ENCODE measurements at places on chromosomes 5 and 9.

- peak; percentile 32 for DNase-seq
Measured at GRCh38 chr9:68802525-68803015, 97.5 kb downstream of the PIP5K1B start.

DNA sequence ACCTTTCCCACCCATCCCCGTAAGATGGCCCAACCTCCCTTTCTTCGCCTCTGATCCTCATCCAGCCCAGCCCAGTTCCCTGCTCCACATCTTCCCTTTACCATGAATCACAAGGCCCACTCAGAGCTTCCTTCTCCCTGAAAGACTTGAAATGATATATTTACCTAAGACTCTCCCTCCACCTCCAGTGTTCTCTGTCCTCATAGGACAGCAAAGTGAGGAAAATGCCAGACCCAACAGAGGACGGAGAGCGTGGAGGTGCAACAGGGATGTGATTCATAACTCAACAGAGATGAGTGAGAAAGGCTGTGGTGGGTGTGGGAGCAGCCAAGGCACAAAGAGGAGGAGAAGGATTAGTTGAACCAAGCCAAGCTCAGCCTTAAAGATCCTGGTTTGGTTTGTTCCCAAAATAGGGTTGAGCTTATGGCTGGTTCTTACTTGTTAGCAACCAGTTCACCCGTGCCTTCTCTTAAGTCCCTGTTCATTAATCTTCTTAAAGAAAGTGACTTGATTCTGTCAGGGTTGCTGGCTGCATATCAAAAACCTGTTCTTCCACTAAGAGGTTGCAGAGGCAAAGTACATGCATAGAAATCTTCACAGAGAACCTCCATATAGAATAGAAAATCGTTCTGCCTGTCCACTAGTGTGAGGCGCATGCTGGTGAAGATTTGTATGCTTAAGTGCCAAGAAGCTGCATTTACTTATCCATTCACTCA lies 183.2 kb downstream of the ACTL7B start:
- no peak for DNase-seq

GRCh38 chr5:68240771-68241170 lies 25.2 kb downstream of the PIK3R1 start:
- no peak for DNase-seq

DNA sequence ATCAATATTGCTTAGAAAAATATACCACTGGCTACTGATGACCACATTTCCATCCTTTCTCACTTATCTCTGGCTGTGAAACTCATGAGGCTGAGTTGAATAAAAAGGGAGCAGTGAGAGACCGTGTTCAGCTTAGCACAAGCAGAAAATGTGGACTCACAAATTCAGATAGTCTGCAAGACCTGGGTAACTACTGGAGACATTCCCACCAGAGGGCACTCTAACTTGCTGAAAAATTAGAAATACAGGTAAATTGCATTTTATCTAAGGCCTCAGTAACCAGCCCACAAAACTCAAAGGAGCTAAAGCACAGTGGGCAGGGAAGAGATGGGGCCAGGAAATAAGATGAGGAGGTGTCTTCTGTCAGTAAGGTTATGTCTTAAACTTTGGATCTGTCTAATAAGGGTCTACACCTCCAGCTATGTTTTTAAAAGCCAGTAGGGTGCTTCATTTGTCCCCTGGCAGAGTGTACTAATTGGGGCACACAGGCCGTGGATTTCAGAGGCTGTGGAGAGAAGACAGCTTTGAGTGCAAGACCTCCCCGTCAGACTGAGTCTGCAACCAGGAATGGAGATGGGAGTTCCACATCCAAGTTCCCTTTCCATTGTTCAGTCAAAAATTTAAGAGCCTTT lies 8.7 kb upstream of the NDUFB6 start:
- DNase-seq, result no peak

DNA sequence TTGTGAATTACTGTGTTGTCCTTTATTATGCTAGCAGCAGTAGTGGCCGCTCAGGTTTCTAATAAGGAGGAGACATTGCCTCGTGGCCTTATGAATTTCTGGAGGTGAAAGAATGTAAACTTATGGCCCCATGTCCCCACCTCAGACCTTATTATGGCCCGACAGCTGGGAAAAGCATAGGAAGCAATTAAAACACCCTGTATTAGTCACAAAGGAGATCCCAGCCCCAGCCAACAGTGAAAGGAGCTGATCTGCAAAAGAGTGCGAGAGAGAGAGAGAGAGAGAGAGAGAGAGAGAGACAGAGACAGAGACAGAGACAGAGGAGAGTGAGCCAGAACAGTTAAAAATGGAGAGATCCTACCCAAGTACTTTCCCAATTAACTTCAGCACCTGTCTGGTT lies 269.3 kb downstream of the DMRT2 start:
- no peak for DNase-seq

DNA sequence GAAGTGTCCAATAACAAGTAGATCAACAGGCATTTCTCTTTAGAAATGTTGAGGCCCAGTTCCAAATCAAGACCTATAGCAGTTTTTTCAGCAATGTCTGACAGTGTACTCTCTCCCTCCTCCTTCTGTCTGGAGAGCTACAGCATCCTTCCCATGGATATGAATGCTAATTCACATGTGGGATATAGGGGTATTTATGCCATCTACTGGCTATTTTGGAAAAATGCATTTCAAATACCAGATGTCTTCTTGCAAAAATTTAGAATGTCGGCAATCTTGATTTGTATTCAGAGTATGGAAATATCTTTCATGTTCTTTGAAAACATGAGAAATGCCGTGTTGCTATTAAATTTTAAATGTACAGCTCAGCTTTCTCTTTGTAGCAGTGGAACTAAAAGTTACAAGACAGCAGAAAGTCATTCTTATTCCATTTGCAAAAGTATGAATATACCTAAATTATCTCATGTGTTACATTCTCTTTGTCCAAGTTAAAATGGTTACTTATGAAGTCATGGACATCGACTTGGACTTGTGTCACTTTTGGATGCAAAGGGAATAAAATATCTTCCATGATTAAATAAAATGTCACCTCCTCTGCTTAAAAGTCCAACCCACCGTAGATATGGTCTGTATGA lies 647.8 kb downstream of the TAF11L14 start:
- DNase-seq, result no peak

GRCh38 chr5:9380109-9380508 lies 165.8 kb downstream of the SEMA5A start:
- DNase-seq, result no peak

DNA sequence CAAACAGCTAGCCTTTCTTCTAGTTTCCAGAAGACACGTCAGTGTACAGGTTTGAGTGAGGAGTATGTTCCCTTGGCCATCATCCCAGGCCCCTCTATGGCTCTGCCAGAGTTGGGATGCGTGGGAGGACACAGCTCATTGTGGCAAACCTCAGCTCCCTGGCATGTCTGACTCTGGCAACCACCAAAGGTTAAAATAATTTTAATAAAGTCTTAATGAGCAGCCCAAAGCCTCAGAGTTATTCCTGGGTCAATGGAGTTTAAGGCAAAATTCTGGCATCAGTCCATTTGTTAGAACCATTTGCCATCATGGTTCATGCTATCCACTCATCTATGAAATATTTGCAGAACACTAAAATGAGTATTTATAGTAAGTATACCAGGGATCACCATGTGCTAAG lies 79.8 kb upstream of the PAPPA start:
- DNase-seq, result no peak

DNA sequence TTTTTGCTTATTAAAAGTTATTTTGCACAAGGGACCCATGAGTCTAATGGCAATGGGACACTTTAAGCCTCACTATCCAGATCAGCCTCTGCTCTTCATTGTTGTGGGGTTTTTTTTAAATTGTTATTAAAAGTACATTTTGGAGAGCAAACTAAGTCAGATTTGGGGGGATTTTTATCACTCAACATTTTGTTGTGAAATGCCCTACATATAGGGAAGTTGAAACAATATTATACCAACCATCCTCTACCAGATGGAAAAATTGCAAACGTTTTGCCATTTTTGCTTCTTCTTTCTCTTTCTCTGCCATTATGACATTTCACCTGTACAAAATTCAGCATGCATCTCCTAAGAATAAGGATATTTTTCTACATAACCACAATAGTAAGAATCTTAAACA lies 75.3 kb downstream of the SLC1A3 start:
- no peak for DNase-seq

DNA sequence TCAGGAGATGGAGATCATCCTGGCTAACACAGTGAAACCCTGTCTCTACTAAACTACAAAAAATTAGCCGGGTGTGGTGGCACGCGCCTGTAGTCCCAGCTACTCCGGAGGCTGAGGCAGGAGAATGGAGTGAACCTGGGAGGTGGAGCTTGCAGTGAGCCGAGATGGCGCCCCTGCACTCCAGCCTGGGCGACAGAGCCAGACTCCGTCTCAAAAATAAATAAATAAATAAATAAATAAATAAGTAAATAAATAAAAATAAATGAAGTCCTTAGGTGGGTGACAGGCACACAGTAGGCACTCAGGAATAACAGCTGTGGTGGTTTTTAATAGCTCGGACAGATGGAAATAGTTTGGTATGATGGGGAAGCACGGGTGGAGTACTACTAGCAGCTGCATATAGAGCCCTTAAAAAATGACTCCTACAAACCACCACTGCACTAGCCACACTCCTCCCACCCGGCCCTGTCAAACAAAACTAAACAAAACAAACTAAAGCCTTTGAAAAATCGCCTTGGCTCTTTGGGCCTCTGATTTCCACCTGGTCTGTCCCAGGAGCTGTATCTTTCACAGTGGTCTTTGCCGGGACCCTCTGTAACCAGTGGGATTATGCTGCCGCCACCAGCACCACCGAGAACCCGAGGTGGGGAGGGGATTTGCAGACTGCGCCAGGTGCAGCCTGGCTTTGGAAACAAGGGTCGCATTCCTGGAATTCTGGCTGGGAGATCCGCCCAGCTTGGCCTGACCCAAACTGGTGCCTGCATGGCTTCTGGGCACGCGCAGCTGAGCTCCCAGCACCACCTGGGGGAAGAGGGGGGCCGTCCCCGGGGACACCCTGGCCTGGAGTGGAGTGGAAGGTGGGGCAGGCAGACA lies 5.1 kb upstream of the WDR5 start:
- DNase-seq, result peak; percentile 42

DNA sequence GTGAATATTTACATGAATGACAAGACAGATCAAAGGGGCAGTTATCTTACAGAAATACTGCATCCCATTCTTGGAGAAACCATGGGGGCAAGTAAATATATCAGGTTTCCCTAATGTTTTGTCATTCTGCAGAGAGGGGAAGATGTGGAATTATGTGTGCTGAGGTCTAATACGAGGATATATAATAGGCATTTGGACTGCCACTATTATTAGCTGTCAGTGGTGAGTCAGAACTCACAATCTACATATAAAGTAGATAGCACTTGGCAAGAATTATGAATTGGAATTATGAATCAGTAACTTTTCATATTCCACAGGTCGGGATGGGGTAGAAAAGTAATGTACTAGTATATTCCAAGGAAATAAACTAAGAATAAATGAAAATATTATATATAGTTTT lies 121.7 kb downstream of the GIN1 start:
- no peak for DNase-seq

GRCh38 chr5:60943624-60944023 lies 1.2 kb downstream of the ERCC8 start:
- no peak for DNase-seq

DNA sequence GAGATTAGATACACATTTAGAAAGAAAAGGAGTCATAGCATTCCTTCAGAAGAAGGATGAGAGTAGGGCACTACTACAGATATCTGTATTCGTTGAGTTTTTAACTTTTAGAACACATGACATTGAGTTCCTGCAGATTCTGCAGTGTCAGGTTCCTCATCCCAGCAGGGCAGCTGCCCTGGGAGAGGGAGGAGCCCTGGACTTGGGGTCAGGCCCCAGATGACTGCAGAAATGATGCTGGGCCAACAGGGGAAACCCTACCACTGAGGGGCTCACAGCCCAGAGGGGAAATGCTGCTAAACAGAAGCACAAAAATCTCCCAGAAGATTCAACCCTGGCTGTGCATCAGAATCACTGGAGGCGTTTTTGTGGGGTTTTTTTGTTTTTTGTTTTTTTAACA lies 68.9 kb upstream of the TAF1L start:
- DNase-seq, result no peak

GRCh38 chr9:107261106-107261505 lies 22.0 kb upstream of the RAD23B start:
- no peak for DNase-seq

DNA sequence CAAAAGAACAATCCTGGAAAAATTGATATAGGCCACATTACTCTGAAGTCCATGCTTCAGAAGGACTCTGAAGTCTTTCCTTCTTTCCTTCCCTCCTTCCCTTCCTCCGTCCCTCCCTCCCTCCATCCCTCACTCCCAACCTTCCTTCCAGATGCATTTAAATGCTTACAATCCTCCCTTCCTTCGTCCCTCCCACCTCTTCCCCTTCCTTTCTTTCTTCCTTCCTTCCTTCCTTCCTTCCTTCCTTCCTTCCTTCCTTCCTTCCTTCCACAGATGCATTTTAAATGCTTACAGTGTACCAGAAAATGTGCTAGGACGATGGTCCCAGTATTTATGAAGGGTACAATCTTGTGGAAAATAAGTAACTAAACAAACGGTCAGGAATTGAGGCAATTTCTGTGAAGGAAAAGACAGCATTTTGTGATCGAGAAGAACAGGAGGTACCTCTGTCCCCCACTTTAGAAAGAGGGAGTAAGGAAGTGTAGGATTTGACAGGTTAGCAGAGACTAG lies 181.3 kb upstream of the TUT7 start:
- DNase-seq, result no peak

DNA sequence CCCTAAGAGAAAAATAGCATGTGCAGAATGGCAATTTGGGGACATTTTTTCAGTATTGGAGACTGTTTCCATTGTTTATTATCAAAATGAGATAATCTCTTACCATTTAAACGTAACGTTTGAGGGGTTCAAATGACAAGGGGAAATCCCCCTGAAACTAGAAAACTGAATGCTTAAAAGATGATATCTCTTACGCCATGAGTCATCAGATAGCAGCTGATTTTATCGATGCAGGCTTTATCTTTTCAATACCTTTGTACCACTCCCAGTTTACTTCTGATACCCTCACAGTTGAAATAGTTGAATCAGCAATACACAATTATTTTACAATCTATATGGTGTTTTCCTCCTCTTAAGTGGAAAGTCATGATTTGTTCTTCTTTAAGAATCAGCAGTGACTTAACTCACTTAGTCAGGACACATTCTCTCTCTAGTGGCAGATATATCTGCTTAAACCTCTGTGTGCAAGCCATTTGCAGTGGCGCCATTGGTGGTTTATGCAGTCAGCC lies 29.2 kb downstream of the OSMR start:
- DNase-seq, result no peak

GRCh38 chr5:133706506-133707430 lies 94.4 kb upstream of the FSTL4 start:
- no peak for DNase-seq

DNA sequence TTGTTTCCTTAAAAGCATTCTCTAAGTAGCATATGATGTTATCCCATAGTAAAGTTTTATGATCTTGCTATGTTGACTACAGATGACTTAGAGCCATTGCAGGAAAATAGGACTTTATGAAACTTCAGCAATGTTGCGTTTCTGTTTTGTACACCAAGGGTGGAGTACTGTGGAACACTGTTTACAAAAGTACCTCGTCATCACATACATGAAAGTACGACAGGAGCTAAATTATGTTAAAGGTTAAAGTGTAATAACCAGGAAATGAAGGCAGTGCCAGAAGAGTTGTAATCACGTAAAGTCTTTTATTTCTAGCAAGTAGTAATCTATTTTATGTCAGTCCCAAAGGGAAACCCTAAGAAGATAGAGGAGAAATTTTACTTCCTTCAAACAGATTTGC lies 50.9 kb downstream of the C9orf85 start:
- no peak for DNase-seq

GRCh38 chr9:127199001-127199791 lies 65.4 kb upstream of the GARNL3 start:
- peak; percentile 84 for DNase-seq

Measured in transverse colon (tissue), 4 donors.